Fibroblast of skin of abdomen (primary cell): ENCODE measurements at places on chromosomes 13 and 19.

GRCh38 chr19:15368798-15369593 lies 10.6 kb downstream of the AKAP8 start:
- DNase-seq = no peak

GRCh38 chr19:17511724-17512573 lies 500 bp downstream of the PGLS start:
- DNase-seq = peak; percentile 88

DNA sequence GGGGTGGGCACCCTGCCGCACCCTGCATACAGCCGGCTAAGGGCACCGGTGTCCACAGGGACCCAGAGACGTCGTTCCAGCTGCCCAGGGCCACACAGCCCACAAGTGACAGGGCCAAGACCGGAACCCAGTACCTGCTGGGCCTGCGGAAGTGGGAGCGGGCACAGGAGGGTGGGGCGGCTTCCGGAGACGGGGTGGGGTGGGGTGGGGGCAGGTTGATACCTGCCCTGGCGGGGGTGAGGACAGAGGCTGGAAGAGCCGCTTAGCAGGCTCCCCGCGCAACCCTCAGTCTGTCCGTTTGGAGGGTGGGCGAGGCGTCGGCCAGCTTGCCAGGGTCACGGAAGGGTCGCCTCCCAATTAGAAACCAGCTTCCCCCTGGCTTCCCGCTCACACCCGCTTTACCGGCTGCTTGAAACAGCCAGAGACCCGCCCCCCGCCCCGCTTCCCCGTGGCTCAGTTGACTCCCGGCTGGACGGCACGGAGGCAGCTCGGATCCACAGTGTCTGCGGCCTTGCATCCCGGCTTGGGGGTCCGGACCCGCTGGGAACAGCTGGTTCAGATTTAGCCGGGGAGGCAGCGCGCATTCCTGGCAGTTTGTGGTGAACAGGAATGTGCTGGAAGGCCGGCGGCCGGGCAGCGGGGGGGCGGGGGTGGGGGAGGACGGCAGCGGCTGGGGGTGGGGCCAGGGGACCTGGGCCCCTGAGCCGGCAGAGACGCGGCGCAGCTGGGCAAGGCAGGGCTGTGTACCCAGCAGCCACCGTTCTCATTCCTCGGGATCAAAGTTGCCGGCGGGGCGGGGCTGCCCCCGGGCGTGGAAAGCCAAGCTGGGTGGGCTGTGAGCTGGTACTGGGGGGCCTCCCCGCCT lies 1.9 kb downstream of the CNN2 start:
- DNase-seq = peak; percentile 99

DNA sequence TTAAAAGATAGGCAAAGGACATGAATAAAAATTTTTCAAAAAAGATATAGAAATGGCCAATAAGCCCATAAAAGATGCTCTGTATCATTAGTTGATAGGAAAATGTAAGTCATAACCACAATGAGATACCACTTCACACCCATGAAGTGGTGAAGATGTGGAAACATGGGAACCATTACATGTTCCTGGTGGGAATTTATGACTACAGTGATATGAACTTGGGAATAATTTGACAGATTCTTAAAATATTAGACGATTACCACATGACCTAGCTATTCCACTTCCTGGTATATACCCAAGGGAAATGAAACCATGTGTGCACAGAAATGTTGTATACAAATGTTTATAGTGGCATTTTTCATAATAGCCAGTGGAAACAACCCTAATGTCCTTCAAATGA lies 232.2 kb downstream of the GGACT start:
- peak; percentile 18 for DNase-seq

DNA sequence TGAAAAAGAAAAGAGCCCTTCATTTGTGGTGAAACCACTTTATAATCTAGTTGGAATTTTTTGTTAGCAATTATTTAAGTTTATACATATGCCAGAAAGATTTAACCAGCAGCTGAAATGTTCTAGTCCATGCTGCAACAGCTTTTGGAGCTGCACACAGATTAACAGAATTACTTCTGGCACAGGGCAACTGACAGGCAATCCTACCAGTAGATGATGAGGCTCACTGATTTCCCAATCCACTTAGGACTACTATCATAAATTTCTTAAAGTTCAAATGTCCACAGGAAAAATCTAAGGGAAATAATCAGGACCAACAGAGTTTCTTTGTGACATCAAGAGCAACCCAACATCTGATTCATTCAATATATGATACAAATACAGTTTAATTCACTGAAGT lies 78.8 kb downstream of the CRYL1 start:
- DNase-seq = no peak

- no peak for DNase-seq
These were observed 45.8 kb downstream of the EPS15L1 start for GRCh38 chr19:16425993-16426392.

DNA sequence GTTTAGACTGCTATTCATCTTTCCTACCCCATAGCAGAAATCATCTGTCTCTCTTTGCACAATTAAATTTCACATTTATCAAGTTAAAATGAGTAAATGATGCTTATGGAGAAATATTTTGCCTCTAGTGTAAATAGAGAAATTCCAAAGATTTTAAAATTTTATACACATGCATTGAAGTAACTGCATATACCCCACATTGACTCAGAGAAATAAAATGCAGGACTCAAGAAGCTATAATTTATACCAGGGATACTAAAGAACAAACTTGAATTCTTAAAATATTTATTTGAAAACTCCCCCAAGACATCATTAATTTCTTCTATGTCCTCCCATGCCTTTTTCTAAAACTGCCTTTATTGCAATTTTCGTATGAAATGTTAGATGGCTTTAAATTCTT lies 165.8 kb downstream of the DIAPH3 start:
- peak; percentile 63 for DNase-seq

GRCh38 chr13:37616131-37616530 lies 17.6 kb upstream of the POSTN start:
- peak; percentile 40 for DNase-seq

GRCh38 chr13:110887597-110888333 lies 27.1 kb downstream of the ANKRD10 start:
- no peak for DNase-seq
